ENCODE measurements at places on chromosomes 11 and 22. TPM values are rescaled to one million over a fixed set of nuclear protein-coding genes. Genes with fewer than 3 reads are reported as not detected.

GRCh38 chr11:113242060-113242459 is 72.3 kb upstream of the TTC12 start:
- DNase-seq, result no peak

- DNase-seq, result no peak
Measured at GRCh38 chr11:105032495-105032894, 2.4 kb downstream of the CASP1 start.

DNA sequence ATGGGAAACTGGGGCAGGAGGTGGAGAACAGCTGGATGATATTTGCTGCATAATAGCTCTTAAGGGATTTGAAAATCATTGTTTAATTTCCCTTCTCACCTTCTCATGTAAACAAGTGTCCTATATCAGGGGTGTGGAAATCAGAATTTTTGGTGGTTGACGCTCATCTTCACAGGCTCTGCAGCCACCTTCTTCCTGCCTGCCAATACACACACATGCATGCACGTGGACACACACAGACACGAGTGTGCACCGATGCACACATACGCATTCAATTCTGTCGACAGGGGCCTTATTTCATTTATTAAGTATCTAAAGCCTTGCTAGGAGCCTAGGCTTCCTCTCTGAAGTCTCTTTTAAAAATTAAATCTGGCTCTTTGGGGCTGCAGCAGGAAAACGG is 349.4 kb upstream of the NCAM1 start:
- no peak for DNase-seq

Gene PKDREJ
- total RNA-seq, result 0.05 TPM

Gene CELSR1
- 8.2 TPM for total RNA-seq

Gene SHISAL1
- 0.31 TPM for total RNA-seq
